ENCODE measurements at places on chromosomes 3 and 15.
A peak's percentile ranks its signal among the peaks of the same experiment; 100 is the strongest.

DNA sequence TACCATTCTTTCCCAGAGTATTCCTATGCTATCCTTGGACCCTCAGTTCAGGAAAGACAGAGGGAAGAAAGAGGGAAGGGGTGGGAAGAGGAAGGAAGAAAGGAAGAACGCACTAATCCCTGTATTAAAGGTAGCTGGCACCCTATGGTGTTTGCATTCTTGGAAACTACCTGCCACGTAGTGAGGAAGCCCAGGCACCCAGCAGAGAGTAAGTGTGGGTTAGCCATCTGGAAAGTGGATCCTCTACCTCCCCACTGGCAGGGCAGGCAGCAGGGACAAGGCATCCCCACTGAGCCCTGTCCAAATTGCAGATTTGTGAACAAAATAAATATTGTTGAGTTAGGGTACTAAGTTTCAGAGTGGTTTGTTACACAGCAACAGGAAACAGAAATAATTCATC lies 8.8 kb downstream of the RBP1 start:
- DNase-seq, result no peak

DNA sequence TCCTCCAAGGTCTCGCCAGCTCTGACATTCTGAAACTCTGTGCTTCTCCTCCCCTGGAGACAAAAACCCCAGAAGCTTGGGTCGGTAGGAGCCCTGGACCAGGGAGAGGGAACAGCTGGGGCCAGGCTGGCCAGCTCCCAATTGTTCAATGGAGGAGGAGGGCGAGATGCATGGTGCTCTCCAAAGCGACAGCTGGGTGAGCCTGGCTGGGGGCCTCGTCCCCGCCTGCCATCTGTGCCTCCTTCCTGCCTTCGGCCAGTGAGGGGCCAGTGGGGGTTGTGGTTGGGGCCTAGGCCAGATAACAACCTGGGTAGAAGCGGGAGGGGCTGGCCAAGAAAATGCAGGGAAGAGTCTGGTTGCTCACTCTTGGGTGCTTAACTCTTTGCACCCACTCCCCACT lies 79.4 kb downstream of the CORO2B start:
- no peak for DNase-seq

GRCh38 chr15:55669270-55669669 lies 73.7 kb downstream of the PRTG start:
- no peak for DNase-seq

DNA sequence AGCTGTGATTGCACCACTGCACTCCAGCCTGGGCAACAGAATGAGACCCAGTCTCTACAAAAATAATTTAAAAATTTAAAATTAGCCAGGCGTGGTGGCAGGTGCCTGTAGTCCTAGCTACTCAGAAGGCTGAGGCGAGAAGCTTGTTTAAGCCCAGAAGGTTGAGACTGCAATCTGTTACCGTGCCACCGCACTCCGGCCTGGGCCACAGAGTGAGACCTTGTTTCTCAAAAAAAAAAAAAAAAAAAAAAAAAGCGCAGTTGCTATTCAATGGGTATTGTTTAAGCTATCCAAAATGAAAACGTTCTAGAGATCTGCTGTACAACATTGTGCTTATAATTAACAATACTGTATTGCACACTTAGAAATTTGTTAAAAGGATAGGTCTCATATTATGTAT lies 24.0 kb downstream of the ZNF148 start:
- no peak for DNase-seq

DNA sequence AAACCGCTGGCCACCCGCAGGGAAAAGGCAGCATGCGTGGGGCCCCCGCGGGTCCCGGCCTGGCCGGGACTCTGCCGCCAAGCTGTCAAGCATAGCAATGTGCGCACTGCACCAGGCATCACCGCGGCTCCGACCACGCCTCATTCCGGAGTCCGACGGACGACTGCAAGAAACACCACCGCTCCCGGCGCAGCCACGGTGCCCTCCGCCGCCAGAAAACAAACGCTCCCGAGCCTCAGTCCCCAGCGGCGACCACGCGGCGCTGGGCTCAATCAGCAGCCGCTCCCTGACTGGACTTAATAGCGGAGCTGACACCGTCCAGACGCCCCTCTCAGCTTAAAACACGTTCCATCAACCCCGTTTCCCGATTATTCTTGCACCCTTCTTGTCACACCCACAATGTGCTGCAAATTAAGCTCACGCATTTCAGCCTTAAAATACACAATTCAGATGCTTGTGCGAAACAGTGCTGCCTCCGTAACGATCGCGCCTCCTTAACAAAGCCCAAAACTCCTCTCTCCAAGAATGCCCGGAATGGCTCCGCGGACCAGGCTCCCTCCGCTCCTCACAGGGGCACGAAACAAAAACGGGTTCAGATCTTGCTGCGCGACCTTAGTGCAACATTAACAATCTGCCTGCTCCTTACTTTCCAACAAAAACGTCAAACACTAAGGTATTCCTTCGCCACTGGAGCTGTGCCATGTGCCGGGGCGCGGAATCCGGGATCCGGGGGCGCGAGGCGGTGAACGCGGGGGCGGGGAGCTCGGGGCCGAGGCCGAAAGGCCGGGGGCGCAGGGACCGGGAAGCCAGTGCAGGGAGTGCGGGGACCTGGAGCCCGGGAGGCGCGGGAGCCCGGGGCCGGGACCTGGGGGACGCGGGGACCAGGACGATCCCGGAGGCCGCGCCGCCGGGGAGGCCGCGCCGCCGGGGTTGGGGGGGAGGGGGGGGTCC lies 655 bp downstream of the CYFIP1 start:
- DNase-seq, result no peak

- DNase-seq, result no peak
These were observed 218.0 kb downstream of the XXYLT1 start for GRCh38 chr3:195052939-195053338.

DNA sequence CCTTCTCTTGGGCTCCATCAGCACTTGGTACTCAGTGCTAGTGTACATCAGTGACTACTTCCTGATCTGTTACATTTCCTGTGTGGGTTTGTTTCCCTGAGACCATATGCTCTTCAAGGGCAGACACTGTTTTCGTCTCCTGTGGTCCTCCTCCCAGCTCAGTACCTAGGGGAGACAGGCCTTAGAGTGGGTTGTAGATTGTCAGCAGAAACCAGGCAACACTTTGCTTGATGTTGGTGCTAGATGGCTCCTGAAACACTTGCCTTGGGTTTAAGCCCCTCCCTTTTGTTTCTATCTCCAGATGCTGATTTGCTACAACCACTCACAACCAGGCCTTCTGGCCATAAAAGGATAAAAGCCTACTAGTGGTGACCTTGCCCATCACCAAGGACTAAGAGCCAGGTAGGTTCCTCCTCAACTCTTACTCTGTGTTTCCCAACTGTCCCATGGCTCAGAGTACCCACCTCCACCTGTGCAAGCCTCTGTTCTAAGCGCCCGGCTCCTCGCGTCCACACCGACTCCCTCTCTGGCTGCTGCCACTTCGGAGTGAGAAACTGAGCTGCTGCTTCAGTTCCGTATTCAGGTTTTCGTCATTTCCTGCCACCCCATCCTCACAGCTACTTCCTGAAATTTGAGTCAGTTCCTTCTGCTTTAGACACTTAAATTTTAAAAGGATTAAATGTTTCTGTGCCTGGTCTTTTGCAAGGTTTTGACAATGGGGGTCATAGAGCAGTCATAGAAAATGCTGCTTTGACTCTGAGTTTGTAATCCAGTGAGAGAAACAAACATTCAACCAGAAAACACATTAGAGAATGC lies at the start of gene HCLS1:
Gene HCLS1, minus strand, starts transcription at position 548 of the 816 bp plus-strand sequence. CDS start 2,556 bp downstream, outside the sequence.
- DNase-seq, result peak; percentile 58

- no peak for DNase-seq
These were observed 70.1 kb downstream of the AAGAB start for GRCh38 chr15:67184208-67184925.

GRCh38 chr15:68781217-68781616 lies 39.5 kb downstream of the ANP32A start:
- no peak for DNase-seq

DNA sequence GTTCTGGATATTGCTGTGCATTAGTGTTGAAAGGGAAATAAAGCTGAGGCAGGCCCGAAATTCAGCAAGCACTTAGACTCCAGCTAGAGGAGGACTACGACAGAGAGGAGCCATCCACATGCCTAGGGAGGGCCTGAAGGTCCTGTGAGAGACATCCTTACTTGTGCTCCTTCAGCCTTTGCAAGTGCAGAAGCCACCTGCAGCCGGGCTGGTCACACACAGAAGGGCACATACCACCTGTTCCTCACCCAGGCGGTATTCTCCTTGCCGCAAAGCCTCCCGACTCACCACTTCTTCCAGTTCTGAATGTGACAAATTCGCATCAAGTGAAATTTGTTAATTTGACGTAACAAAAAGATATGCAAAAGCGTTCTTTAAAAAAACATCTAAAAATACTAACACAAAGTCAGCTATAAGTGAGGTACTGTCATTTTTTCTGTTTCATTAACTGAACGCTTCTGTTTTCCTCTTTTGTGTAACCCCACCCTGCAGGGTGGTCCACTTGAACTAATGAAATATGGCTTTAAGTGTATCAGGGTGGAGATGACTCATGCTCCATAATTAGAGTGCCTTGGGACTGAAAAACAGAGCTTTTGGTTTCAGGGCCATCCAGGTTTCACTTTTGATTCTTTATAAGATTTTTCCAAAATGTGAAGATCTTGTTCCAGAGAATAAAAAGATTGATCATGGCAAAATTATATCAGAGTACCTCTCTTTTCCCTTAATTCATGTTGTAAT lies 467.9 kb upstream of the ATP11B start:
- no peak for DNase-seq

DNA sequence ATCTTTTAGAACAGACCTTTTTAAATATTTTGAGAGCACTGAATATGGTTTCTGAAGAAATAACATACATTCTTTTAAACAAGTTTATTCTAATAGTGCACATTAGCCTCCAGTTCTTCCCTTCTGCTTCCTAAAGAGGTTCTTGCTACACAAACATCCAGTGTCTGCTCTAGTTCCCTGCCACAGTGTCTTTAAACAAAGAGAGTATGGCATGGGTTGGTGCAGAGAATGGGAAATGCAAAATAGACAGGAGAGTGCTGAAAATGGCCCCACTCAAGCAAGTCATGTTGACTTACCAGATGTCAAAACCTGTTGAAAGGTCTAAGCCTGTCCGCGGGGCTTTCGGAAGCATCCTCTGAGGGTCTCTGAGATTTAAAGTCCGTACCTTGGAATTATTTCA lies 72.1 kb upstream of the RPL35A start:
- no peak for DNase-seq

Measured in activated T-helper 9 cell treated with anti-CD3 and anti-CD28 coated beads, Interleukin-2, amount 50 U/mL, for 16 hours (primary cell).